ENCODE measurements at places on chromosomes 1 and 21.

DNA sequence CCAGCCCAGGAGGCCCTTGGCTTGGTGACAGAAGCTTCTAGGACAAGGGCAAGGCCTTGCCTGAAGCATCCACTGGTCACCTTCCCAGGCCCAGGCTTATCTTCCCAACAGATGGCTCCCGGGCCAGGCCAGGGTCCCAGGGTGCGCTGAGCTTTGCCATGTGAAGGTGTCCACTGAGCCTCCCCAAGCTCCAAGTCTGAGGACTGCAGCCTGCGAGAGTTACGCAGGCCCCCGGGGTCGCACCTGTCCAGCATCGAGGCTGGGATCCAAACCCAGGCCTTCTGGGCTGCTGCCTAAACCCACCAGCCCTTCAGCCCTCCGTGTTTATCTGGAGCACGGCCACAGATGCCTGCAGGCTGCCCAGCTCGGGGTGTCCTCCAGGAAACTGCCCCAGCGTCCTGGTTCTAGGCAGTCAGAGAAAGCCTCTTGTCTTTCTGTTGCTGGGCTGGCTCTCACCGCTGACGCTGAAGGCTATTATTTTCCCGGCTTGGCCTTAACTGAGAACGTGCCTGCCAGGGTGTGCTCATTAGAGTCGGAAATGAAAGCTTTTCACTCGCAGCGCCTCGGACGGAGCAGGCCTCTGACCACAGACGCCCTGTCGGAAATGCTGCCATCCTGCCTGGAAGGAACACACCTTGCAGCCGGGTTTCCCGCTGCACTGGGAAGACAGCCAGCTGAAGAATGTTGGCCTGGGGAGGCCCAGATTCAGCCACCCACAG lies 71.4 kb downstream of the MEGF6 start:
- no peak for DNase-seq

DNA sequence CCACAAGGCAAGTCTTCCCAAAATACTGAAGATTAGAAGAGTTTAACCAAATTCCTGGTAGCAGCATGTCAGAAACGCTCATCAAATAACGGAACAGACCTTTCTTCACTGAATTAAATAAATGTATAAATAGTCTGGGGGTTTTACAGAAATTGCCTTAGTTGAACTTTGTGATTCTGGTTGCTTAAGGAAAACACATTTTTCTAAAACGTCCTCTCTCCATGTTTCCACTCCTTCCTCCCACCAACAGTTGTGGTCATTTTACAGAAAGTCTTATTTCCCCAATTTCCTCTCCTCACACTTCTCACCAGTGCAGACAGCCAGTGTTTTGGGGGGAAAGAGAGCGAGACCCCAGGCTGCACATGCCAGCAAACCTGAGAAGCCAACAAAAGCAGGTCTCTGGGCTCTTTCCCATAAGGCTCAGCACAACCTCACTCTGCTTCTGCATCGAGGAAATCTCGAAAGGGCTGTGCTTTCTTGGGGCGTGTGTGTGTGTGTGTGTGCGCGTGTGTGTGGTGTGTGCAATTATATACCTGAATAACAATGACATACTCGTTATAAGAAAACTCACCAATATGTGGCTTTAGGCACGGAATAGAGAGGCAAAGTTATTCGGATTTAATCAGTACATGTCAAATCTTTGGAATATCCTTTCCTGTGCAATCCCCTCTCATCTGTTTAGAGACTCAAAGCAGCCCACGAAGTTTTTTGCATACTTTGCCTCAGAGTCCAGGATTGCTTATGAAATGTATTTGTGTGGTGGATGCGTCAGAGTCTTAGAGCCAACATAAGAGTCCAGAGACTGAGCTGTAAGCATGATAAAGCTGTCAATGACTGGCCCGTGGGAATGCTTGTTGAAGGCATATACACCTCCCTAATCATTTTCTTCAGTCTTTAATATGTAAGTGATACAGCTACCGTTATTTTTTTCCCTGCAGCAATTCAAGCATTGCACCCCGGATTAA lies 2.0 kb downstream of the KCNJ15 start:
- DNase-seq = no peak

- DNase-seq = no peak
These were observed 13.6 kb downstream of the GRIK3 start for GRCh38 chr1:37020653-37021277.

DNA sequence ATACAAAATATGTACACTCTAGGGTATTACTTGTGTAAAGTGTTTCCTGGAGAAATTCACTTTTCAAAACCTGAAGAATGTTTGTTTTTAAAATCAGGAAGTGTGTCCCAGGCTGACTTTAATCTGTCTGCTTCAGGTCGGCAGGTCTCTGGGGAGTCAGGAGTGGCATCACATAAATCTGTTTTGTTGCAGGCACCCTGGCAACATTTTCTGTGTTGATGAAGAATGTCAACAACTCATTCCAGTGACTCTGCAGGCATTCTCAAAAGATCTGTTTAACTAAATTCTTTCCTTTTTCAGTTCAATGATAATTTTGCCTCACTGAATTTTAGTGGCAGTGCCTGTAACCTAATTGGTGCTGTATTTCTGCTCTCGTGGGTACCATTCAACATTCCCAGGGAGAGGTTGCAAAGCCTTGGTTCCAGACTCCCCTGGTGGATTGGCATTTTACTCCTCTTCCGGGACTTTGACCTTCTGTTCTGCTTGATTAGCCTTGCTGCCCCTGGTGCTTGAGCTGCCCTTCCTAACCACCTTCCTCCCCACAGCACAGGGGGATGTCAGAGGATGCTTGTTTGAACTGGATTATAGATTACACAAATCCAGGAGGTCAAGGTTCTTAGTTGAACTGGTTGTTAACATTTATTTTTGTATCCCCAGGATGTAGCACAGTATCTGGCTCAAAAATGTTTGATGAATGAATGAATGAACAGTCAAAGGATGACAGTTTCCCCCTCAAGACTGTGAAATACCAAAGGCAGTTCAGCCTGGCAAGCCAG lies 55.4 kb upstream of the LPGAT1 start:
- DNase-seq = no peak

- DNase-seq = no peak
These were observed 13.9 kb downstream of the RPS6KA1 start for GRCh38 chr1:26543462-26543861.

GRCh38 chr1:26794391-26794790 lies 6.6 kb downstream of the PIGV start:
- DNase-seq = no peak

GRCh38 chr1:172630056-172630818 lies 28.7 kb upstream of the FASLG start:
- no peak for DNase-seq

DNA sequence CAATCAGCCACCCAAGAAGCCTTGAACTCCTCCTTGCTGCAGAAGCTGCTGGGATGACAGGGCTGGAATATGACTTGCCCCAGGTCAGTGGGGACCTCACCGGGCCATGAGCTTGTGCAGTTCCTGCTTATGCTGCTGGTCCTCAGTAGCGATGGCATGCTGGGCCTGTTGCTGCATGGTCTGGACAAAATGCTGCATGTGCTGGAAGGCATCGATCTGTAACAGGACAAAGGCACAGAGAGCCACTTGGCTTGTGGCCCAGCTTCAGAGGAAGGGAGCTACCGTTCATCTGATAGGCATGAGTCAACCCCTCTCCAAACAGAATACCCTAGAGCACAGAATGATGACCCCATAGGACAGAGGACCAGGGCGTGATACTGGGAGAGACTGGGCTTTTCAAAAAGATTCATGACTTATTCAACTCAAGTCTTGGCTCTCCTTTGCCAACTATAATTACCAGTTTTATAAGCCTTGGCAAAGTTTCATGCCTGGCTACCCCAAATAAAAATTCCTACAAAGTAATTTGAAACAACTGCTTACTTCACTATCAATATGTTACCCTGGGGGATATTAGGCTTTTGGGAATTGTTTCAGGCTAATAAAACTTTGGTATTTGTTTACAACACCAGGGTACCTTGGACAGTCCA lies 34.7 kb upstream of the EXOSC10 start:
- DNase-seq = no peak

DNA sequence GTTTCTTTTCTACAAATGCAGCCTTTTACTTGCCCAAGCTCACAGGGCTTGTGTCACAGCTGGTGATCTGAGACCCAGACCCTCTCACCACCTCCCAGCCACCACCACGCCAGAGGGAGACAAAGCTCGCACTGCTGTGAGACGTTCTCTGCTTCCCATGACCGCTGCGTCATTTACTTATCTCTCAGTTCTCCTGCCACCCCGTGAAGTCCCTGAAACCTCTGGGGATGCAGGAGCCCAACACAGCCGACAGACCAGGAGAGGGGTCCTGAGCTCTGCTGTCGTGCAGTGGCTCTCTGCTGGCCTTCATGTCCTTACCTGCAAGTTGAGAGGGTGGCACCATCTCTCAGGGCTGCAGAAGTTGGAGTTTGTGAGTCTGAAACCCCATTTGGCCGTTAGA lies 77.7 kb downstream of the SLC16A1 start:
- no peak for DNase-seq

DNA sequence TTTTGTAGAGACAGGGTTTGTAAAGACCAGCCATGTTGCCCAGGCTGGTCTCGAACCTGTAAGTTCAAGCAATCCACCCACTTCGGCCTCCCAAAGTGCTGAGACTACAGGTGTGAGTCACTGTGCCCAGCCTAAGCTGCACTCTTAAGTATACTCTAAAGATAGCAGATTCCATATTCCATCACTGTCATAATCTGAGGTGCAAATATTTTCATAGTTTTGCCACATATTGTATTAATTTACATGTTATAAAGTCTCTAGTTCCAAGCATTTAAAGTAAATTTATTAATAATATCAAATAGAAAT lies 121.3 kb downstream of the HFM1 start:
- DNase-seq = no peak

- no peak for DNase-seq
These were observed 12.9 kb downstream of the FAAH start for GRCh38 chr1:46406881-46407608.

GRCh38 chr1:1778663-1779319 lies 521 bp upstream of the NADK start:
- DNase-seq = no peak

DNA sequence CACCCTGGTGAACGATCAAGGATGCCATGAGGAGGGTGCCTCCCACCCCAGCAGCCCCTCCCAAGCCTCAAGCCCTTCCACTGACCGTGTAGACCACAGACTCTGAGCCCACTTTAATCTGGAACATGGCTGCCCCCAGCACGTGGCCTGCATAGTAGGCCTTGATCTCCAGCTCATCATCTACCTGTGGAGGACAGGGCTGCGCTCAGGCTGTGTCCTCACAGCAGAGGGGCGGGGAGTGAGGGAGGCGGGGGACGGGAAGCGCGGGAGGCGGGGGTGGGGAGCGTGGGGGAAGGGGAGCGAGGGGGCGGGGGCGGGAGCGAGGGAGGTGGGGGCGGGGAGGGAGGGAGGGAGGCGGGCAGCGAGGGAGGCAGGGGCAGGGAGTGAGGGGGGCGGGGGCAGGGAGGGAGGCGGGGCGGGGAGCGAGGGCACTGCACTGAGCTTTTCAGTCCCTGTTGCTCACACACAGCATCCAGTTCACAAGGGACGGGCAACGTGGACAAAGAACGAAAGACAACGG lies 7.1 kb downstream of the PUSL1 start:
- no peak for DNase-seq

DNA sequence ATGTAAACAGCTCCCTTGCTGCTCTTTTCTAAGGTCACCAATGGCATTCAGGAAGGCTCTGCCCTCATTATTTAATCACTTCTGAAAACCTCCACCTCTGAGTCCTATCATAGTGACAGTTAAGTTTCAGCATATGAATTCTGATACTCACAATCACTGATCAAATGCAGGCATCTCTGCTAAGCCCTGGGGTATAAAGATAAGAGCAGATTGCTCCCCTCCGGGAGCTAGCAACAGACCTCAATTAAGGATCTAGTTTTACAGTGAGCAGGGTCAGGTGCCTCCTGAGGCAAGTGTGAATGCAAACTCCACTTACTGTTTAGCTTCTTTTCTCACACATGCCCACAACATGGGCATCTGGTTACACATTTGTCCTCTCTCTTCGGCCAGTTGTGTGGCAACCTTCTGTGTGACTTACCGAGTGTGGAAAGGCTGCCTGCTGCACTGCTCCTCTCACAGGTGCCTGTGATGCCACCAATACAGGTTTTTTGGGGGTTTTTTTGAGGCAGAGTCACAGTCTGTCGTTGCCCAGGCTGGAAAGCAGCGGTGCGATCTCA lies 15.0 kb downstream of the IL10RB start:
- no peak for DNase-seq

- DNase-seq = no peak
These were observed 96.1 kb upstream of the KCNA3 start for GRCh38 chr1:110770832-110771231.

- no peak for DNase-seq
These were observed 779 bp upstream of the DEGS1 start for GRCh38 chr1:224182057-224182865.

- no peak for DNase-seq
These were observed 22.4 kb upstream of the BTG2 start for GRCh38 chr1:203282720-203283542.

GRCh38 chr1:112284796-112285195 lies 111.2 kb upstream of the CTTNBP2NL start:
- DNase-seq = no peak

GRCh38 chr1:145955436-145955835 lies 2.4 kb downstream of the LIX1L start:
- DNase-seq = no peak

DNA sequence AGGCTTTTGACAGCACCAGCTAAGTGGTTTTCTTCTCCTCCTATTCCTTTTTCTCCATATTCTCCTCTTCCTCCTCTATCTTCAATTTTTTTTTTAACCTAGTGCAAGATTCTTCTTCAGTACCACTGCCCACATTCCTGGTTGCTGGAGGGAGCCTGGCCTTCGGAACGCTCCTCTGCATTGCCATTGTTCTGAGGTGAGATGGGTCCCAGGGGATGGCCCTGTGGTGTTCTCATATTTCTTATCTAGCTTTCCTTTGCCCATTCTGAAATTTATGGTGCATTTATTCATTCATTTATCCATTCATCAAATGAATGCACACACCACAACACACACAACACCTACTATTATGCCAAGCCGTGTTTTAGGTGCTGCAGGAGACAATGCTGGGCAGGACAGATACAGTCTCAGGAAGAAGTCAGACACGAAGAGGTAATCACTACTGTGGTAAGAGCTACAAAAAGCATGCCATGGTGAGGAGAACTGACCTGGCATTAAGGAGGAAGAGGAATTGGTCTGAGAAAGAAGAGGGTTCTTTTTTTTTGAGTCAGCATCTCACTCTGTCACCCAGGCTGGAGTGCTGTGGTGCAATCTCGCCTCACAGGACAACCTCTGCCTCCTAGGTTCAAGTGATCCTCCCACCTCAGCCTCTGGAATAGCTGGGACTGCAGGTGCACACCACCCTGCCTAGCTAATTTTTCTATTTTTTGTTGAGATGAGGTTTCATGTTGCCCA lies 47.5 kb upstream of the TDRD10 start:
- peak; percentile 38 for DNase-seq

DNA sequence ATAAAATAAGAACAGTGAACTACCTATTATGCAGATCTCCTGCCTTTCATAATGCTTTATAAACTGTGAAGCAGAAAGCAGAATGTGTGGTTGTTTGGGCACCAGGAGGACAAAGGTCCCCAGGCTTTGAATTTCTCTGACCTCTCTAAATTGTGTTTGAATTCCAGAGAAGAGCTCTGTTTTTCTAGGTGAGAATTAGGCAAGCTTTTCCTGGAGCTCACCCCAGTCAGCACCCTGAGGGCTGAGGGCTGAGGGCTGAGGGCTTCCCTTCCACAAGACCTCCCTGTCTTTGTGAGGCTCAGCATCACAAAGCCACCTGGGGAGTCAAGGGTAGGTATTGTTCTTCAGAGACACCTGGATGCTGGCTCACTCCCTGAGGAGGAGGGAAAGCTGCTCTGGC lies 45.5 kb upstream of the LRIG2 start:
- DNase-seq = no peak

GRCh38 chr1:157700305-157700704 lies 264 bp downstream of the FCRL3 start:
- no peak for DNase-seq

GRCh38 chr1:168134132-168134531 lies 2.6 kb downstream of the GPR161 start:
- no peak for DNase-seq
